Tongue (tissue), 3 donors: ENCODE measurements at places on chromosomes 2 and 18.

- no peak for DNase-seq
Measured at GRCh38 chr18:26614374-26614773, 66.0 kb upstream of the KCTD1 start.

DNA sequence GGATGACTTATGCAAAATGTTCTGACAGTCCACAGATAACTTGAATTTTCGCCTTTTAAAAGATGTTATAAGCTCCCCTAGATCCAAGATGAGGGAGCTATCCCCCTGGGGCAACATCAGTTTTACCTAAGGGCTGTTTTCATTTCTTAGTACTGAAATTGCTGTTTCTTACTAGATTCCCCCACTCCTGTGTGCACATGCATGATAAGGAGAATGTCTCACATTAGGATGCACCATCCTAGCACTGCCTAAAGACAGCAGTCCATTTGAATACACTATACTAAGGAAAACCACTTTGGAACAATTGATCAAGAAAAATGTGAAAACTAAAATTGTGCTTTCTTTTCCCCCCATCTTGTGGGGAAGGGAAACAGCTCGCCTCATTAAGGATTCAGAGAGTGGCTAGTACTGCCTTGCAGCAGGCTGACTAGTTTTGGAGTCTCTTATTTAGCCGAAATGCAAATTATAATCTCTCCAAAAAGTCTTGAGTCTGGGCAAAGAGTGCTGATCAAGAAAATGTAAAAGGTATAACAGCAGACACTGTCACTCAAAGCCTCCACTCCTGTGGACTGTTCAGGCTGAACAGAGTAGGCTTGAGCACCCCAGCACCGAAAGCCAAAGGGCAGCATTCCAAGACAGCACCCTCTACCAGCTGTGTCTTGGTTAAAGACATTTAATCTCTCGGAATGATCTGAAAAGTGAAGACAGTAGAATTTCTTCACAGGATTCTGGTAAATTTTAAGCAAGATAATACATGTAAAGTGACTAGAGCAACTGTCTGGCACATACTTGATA, 65.0 kb downstream of the ZNF385B start:
- DNase-seq: peak; percentile 22

GRCh38 chr2:208466151-208466919, 59.7 kb downstream of the PTH2R start:
- DNase-seq: peak; percentile 61

DNA sequence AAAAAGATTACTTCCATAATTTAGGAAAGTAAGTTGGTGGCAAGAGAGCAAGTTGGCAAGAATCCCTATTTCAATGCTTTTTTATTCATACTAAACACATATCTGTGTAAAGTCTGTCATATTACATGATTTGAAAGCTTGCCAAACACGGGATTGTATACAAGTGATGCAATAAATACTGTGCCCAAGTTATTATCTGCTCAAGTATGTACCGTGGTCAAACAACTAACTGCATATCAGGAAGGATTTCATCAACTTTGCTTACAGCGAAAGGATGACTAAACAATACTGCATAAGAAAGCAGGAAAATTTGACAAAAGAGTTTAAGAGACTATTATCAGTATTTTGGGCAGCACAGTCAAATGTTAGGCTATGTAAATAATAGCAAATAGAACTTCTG, 69.6 kb upstream of the SCN1A start:
- DNase-seq: no peak

DNA sequence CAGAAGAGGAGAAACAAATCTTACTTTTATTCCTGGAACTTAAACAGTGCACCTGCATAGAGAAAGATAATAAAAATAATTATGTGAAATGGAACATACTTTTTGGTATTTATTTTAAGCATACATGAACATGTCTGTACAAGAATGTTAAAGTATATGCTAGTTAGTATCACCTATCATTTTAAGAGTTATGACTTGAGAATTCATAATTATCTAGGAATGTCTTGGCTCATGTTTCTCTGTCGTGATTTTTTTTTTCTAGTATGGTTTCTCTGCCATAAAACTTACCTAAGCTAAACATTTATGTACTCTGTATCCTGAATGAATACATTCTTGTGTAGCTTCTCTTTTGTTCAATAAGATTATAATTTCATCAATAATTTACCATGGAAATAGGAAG, 4.2 kb downstream of the SERPINB7 start:
- DNase-seq: no peak

- DNase-seq: peak; percentile 10
Measured at GRCh38 chr2:180577567-180577966, 402.8 kb upstream of the UBE2E3 start.

- no peak for DNase-seq
Measured at GRCh38 chr18:7608174-7608550, 41.0 kb downstream of the PTPRM start.

- DNase-seq: no peak
Measured at GRCh38 chr2:217412277-217412676, 552.4 kb upstream of the TNP1 start.

GRCh38 chr2:38959938-38960608, 70.4 kb downstream of the ARHGEF33 start:
- DNase-seq: peak; percentile 94

DNA sequence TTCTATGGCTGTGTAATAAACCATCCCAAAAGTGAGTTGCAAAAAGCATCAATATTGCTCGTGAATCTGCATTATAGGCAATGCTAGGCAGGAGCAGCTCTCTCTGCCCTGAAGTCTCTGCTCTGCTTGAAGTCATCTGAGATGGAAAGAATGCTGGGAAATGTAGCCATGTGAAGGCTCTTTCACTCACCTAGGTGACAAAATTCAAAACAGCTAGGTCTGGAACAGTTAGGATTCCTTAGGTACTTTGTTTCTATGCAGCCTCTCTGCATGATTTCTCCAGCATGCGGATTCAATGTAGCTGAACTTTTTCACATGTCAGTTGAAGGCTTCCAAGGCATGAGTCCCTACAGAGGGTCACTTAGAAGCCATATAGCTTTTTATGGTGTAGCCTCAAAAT, 1383.7 kb downstream of the LRP1B start:
- no peak for DNase-seq

- DNase-seq: no peak
Measured at GRCh38 chr2:204019572-204020501, 83.3 kb downstream of the ICOS start.

- DNase-seq: peak; percentile 91
Measured at GRCh38 chr2:1707771-1708418, 36.4 kb downstream of the PXDN start.

GRCh38 chr2:25606892-25607291, 66.5 kb downstream of the DTNB start:
- peak; percentile 40 for DNase-seq

DNA sequence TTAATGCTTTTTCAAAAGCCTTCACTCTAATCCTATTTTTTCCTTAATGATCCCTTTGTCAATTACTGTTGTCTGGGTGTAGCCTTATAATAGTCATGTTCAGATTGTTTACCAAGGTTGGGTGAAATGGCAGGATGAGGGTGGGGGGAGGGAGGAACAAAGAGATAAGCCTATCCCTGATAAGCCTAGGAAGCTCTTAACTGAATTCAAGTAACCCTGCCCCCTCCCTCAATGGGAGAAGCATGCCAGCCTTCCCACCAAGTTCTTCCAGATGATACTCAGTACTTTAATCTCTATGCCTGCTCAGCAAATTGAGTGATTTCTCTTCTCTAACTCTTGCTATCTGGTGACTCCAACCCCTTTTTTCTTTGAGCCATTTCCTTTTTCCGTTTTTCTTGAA, 180.3 kb upstream of the ETAA1 start:
- DNase-seq: no peak

DNA sequence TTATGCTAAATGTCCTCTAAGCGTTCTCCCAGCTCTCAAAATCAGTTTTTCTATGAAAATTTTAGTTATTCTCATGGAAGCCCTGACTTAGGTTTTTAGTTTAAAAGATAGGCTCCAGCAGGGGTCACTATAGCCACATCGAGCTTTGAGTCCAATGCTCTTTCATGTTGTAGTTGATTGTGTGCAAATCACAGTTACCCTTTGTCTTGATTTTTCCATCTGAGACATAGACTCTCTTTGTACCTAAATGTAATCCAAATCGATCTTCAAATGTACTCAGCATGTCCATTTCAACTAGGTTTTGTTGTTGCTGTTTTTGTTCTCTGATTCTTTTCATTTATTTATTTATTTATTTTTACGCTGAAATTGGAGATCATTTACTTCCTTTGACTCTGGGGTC, 26.4 kb upstream of the MSTN start:
- DNase-seq: peak; percentile 88

DNA sequence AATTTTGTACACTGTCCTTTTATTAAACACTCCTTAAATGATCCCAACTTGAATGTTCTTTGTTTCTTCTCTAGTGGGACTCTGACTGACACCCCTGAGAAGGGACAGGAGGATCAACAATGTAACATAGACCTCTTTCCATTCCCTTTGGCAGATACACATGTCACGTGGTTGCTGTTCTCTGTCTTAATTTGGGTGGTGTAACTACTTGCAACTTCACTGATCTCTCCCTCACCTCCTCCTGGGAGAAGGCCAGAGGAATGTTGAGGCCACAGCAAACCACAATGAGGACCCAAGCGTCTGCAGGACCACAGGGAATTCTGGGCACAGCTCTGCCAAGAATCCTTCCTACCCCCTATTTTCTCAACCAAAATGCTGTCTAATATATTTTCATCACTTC, 205.6 kb downstream of the RTP5 start:
- no peak for DNase-seq

DNA sequence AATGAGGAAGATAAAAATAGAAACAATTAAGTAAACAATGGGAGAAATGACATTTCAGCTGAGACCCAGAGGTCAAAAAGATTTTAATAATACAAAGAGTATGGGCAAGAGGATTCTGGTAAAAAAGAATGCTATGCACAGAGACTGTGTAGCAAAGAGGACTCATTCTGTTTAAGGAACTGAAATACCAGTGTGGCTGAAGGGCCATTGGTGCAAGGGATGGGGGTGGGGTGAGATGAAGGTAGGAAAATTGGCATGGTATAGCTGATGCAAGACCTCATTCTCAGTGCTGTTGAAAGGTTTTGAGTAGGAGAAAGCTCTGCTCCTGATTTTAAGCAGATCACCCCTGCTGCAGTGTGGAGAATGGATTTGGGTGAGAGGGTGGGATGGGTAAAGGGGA, 10.8 kb downstream of the GALNT1 start:
- DNase-seq: no peak

DNA sequence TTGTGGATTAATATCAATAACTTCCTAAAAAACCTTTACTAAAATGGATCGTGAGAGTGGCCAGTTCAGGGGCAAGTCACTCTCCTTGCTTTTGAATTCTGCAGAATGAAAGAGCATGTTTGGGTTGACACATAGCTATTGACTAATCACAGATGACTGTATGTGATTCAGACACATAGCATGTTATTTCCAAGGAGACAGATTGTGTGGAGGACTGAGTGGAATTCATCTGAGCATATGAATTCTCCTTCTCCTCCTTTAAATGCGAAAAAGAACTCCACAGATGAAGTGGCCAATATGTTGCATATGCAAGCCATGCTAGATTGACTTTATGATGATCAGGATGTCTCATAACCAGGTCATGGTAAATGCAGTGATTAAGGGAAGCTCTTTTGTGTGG, 249.4 kb upstream of the FAM98A start:
- DNase-seq: no peak

- no peak for DNase-seq
Measured at GRCh38 chr2:135149251-135149650, 97.2 kb downstream of the RAB3GAP1 start.

- no peak for DNase-seq
Measured at GRCh38 chr2:123769001-123769400, 256.1 kb upstream of the CNTNAP5 start.

DNA sequence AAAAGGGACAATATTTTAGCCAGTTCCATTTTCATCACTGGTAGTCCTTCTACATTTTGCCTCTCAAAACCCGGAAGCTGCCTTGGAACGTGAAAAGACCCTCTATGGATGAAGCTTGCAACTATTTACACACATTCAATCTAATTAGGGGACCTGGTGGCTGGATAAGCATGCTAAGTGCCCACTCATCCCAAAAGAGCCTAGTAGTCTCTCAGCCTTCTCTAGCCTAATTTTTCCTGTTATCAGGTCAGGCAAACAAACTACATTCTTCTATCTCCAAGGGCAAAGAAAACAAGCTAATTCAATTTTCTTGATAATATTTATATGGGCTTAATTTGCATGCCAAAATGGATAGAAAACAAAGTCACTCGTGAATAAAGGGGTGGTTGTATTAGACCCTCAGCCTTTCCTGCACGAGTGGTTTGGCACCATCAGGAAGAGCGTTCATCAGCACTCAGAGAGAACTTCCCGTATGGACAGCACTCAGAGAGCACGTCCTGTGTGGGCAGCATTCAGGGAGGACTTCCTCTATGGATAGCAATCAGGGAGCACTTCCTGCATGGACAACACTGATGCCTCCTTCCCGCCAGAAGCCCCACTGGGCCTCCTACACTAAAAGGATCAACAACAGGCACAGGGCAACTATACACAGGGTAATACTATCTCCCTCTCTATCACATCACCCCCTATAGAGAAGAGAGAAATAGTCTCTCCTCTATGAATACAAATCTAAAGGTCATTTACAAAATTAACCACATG, 122.2 kb downstream of the RBMS1 start:
- no peak for DNase-seq

DNA sequence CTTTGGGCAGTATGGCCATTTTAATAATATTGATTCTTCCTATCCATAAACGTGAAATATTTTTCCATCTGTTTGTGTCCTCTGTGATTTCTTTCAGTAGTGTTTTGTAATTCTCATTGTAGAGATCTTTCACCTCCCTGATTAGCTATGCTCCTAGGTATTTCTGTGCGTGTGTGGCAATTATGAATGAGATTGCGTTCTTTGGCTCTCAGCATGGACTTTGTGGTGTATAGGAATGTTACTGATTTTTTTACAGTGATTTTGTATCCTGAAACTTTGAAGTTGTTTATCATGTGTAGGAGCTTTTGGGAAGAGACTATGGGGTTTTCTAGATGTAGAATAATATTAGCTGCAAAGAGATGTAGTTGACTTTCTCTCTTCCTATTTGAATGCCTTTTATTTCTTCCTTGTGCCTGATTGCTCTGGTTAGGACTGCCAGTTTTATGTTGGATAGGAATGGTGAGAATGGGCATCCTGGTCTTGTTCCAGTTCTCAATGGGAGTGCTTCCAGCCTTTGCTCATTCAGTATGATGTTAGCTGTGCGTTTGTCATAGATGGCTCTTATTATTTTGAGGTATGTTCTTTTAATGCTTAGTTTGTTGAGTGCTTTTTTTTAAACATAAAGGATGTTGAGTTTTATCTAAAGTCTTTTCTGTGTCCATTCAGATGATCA, 27.0 kb upstream of the THUMPD2 start:
- DNase-seq: no peak

DNA sequence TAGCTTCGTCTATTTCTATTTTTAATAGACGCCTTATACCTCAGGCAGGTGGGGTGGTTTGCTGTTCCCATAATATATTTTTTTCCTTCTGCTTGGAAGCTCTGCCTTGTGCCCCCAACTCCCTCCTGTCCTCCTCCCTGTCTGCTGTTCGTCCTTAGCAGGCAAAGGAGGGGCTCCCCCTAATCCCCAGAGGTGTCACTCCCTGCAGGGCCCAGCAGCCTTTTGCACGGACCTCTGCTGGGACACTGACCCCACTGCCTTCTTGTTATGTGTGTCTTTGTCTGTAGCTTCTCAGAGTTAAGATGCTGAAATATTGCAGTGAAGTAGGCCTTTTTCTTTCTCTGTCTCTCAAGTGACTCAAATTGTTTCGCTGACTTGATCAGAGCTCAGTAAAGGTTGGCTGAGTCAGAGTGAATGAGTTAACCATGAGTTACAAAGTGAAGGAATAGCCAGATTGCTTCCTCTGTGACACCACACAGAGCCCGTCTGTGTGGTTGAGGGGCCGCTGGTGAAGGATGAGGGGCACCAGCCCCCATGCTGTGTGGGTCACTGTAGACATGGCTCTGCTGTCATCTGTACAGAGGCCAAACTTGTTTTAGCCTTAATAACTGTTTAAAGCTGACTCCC, 47.7 kb downstream of the PRKCE start:
- no peak for DNase-seq
